NCI-H2081 treated with DMSO at 0.1 percent for 48 hours (cell line): ENCODE measurements at places on chromosomes 3 and 15.
A peak's percentile ranks its signal among the peaks of the same experiment; 100 is the strongest.

DNA sequence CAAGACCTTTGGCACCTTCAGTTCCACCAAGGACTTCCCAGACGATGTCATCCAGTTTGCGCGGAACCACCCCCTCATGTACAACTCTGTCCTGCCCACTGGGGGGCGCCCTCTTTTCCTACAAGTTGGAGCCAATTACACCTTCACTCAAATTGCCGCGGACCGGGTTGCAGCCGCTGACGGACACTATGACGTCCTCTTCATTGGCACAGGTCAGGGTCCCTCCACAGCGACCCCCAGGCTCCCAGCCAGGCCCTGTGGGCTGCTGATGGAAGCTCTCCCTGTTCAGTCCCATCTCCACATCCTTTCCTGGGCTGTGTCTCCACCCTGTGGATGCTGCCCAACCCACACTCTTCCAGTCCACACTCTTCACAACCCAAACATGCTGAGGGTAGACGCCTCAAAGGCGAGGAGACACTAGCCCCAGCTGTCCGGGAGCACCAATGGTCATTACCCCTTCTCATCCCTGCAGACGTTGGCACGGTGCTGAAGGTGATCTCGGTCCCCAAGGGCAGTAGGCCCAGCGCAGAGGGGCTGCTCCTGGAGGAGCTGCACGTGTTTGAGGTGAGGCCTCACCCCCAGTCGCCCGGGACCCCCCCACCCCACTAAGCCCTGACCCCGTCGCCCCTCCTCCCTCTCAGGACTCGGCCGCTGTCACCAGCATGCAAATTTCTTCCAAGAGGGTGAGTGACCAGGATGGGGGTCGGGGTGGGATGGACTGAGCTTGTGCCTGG lies 4.3 kb upstream of the LSMEM2 start:
- no peak for DNase-seq

- no peak for DNase-seq
These were observed 240.2 kb upstream of the TPRG1 start for GRCh38 chr3:188931531-188931930.

DNA sequence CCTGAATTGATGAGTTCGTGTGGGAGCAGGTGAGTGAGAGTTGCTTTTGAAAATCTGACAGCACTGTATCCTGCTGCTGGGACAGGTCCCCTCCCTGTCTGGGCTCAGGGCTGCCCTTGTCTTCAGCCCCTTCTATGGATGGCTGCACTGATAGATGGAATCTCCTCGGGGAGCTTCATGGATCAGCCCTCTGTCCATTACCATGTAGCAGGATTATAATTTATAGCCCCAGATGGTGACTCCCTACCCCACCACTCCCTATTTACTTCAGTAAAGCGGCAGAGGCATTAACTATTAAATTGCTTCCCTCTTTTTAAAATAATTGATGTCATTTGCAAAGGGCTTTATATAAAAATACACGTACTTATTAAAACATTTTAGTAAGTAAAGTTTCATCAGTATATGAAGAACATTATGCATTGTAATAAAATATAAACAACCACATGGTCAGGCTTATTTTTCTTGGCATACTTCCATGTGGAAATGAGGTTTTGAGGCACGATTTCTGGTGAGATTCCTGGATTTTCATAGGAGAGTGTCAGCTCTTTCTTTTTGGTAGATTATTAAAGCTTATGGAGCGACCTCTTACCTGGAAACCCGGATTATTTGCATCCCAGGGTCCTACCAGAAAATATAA lies 38.5 kb downstream of the MAP3K13 start:
- DNase-seq = peak; percentile 100

GRCh38 chr3:30357897-30358296 lies 248.5 kb upstream of the TGFBR2 start:
- DNase-seq = no peak

GRCh38 chr3:187978433-187979011 lies 175.4 kb upstream of the LPP start:
- no peak for DNase-seq

- DNase-seq = no peak
These were observed 260.5 kb upstream of the RORA start for GRCh38 chr15:61489571-61489970.

- no peak for DNase-seq
These were observed 249.6 kb downstream of the MBNL1 start for GRCh38 chr3:152518346-152518745.

- no peak for DNase-seq
These were observed 100.8 kb upstream of the LIPC start for GRCh38 chr15:58330741-58331559.

DNA sequence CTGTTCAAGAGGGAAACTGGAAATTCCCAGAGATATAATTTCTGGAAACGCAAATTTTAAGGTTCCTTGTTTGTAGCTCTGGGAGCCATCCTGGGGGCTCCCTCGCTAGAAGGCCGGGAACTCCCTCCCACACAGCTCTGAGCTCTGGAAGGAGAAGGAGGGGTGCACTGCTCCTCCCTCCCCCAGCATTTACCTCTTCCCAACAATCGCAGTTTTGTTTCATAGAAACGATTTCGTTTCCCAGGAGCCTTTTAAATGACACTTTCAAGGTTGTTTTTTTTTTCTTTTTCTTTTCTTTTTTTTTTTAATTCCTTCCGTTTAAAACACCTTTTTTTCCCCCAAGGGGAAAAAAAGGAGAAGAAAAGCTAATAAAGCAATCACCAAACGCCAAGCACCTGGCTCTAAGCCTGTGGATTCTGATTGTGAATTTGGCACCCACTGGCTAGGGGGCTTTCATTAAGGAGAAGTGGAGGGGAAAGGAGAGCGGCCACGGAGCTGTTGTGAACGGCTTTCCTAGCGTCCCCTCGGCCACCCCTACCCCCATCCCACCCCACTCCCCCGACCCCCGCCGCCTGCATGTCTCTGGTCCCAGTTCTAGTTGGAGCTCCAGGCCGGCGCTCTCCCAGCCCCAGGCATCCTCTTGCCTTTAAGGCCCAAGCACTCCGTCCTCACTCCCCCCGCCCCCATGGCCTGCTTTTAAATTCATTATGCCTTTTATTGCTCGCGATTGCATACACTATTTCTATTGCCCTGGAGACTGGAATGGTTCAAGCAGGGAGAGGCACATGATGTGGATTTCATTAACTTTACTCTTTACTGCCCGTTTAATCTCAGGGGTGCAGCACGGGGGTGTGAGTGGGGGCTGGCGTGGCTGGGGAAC lies 13.6 kb upstream of the CCDC33 start:
- no peak for DNase-seq

DNA sequence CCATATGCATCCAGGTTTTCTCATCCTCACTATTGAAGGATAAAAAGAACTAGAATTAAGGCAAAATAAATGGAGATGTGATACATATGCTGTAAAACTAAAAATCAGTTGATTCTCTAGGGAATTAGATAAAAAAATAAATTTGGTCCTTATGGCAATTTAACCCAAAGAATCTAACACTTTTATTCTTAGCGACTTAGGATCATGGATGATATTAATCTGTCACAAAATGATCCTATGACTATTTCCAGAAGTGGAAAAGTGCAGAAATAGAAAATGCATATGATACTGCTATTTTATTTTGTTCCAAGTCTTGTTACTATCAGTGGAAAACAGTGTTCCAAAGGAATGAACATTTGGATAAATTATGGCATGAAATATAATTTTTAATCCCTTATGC lies 746.3 kb downstream of the ROBO2 start:
- no peak for DNase-seq

- DNase-seq = no peak
These were observed 21.5 kb downstream of the TKT start for GRCh38 chr3:53234130-53234840.

DNA sequence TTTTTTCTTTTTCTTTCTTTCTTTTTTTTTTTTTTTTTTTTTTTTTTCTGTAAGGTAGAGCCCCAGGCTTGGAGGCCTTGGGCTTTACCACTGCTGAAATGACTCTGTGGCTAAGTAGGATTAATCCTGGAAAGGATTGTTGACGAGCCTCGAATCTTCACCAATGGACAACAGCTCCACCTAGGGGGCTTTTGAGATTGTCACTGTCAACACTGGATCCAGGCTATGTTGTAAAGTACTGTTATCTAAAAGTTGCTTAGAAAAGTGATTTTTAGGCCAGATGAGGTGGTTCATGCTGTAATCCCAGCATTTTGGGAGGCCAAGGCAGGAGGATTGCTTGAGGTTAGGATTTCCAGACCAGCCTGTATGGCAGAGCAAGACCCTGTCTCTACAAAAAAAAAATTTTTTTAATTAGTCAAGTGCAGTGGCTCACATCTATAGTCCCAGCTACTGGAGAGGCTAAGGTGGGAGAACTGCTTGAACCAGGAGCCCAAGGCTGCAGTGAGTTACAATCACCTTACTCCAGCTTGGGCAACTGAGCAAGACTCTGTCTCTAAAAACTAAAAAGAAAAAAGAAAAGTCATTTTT lies 41.6 kb downstream of the KLHL18 start:
- DNase-seq = no peak

GRCh38 chr15:89192766-89193165 lies 28.6 kb downstream of the RLBP1 start:
- no peak for DNase-seq
